A549 (cell line): ENCODE measurements at places on chromosomes 3 and 15. TPM values are rescaled to one million over a fixed set of nuclear protein-coding genes. Genes with fewer than 3 reads are reported as not detected.

GRM2 gene
- polyA plus RNA-seq, result 0.01 to 0.03 TPM (median 0.03 TPM) in 3 replicates

DNA sequence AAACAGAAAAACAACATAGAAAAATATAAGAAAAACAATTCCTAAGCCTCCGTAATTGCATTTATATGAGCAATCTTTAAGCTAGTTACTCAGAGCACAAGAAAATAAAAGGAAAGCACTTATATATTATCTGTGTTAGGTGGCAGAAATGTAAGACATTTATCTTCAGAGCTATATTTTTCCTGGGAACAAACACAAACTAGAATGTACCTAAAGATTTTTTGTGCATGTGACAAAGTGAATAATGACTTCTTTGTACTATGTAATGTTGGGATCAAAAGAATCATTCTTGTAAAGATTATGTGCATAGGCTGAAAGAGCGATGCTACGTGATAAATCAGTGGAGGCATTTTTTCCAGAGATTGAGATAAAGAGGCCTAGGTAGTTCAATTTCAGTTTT lies 111.3 kb upstream of the GMNC start:
- no peak for DNase-seq

DNA sequence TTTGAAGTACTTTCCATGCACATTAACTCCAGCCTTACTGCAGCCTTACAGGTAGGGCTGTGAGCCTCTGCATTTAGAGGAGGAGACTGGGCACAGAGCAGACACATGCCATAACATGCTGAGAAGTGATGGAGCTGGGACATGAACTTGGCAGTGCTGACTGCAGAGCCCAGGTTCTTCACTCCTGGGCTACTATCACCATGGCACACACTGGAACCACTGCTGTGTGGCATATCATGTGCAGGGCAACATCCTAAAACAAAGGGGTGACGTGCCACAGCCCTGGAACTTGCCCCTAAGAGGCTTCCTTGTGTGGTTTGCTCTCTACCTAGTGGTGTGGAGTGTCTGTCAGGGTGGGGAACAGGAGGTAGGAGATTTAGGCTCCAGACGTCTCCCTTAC lies 25.4 kb downstream of the EHD4 start:
- DNase-seq, result no peak

DNA sequence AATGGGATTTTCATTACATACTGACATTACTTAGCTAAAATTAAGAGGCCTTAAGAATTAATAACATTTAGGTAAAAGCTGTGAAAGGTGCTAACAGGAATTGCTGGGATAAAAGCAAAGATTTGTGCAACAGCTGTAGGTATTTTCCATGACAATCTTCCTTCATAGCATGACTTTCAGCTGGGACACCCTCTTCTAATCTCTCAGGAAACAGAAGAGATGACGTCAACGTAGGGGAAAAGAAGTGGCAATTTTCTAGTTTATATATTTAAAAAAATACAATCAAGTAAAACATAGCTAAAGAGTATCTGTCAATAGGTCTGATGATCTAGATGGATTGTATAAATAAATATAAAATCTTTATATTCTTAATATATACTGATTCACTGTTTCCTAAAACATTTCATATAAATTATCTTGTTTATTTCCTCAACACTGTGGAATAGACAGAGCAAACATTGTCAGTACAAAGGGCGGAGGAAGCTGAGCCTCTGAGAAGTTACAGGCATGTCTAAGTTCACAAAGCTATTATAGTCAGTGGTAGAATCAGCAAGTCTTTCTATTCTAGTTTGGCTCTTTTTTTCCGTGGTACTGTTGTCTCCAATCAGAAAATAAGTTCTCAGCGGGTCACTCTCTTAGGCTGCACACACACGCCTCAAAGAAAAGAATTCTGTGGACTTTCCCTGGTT lies 217.0 kb downstream of the P3H2 start:
- DNase-seq, result no peak
